ENCODE measurements at places on chromosomes 12 and 14.

DNA sequence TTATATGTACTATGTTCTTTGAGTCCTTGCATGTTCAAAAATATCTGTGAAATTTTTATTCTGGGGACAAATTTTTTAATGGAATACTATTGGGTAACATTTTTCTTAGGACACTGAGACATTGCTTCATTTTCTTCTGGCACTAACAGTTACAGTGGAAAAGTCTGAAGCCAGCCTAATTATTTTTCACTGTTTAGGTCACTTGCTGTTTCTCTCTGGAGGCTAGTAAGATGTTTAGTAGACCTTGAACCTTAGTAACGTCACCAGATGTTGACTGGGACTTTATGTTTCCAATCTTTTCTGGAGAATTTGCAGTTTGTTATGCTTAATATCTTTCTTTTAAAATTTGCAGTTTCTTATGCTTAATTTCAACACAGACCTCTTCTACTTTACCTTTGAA is 12.3 kb upstream of the EPYC start:
- DNase-seq: no peak

DNA sequence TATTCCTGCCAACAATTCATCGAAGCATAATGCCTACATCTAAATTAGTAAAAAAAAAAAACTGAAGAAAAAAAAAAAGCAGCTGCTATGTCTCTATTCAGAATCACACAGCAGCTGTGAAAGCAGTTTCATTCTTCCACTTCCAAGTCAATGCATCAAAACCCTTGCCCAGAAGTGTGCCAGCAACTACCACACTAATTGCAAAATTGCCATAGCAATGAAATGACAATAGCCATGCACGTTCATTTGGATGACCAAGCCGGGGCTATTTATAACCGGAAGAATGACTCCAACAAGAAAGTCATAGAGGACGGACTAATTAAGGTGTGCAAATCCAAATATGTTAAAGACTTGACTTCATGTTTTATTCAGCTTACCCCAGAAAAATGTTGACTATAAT is 42.5 kb downstream of the SLC2A13 start:
- no peak for DNase-seq

GRCh38 chr14:97056086-97056485 is 258.9 kb downstream of the VRK1 start:
- no peak for DNase-seq

DNA sequence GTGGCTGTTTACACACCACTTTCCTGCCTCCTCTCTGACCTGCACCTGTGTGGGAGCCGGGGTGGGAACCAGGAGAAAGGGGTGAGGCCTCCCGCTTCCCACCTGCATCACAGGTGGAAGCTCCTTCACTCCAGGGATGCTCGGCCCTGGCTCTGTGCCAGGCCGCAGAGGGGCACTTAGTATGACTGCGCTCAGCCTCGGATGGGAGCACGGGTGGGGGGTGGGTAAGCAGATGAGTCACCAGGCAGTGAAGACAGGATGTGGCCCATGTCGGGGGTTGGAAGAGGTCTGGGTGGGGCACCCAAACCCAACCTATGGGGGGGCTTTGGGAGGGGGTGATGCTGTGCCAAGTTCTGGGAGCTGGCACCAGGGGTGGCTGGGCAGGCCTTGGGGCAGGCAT is 7.4 kb upstream of the CYP46A1 start:
- DNase-seq: no peak

DNA sequence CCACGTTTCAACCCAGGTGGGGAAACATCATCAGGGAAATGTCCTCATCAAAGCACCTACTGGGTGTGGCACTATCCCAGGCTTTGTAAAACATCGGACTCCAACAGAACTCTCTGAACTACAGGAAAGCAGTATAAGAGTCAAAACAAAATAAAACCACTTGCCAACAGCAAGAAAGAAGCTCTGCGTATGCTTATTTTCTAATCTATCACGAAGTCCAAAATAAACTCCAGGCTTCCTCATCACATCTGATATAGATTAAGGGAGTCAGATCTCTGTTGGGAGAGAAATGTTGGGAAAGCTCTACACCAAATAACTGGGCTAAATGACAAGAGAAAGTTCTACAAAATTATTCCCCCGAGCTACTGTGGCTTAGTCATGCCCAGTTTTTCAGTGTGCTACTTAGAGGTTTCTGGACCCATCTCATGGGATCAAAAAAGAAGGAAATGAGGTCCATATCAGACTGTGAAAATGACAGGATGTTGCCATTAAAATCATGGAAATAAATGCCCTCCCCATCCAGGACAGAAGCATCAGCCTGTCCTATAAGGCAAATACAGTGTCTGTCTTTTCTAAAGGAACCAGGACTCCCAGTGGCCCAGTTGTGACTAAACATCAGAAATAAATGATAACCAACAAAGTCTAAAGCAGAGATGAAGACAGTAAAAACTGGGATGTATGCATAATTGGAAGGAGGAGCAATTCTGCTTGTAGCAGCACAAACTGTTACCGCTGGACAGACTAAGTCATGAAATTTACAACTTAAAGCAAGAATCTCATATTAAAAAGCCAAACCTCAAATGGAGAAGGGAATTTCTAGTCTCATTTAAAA is 149.5 kb downstream of the STXBP6 start:
- no peak for DNase-seq

All from KBM-7 (cell line).